Left forelimb (tissue), 1 donor: ENCODE measurements at places on chromosomes 6 and 20.

DNA sequence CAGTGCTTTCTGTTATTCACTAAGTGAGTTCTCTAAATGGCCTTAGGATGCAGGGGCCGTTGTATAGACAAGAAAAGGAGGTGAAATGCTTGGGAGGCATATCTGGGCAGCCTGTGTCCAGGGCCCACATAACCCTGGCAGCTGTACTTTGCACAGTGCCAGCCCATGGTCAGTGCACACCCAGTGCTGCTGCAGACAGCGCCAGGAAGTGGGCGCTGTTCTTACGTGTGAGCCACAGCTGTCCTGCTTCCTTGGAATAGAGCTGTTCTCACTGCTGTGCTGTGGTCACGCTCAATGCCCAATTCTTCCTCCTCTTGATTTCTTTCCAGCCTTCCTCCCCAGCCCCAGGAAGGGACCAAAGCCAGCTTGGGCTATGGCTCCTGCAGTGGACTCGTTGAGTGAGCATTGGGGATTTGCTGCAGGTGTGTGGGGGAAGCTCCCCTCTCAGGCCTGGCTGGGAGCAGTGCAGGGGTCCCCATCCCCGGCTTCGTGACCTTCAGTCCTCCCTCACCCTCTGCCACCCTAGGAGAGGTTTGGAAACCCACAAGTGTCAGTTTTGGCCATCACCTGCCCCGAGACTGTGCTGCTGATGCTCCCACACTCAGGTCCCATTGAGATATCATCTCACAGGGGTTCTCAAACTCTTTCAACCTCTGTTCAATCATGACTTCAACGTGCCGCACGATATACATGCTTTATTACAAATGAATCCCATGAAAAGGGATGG, 246.8 kb upstream of the EXOC2 start:
- no peak for DNase-seq

- DNase-seq = no peak
Observed at GRCh38 chr6:73349311-73349710, 4.8 kb downstream of the DPPA5 start.

- DNase-seq = no peak
Observed at GRCh38 chr6:29739136-29739881, 16.1 kb downstream of the HLA-F start.

- DNase-seq = no peak
Observed at GRCh38 chr6:146884728-146885127, 286.0 kb downstream of the ADGB start.

GRCh38 chr6:93394471-93394870, 24.9 kb downstream of the EPHA7 start:
- DNase-seq = no peak

GRCh38 chr6:112289038-112289566, 34.7 kb upstream of the LAMA4 start:
- DNase-seq = peak; percentile 92

- DNase-seq = no peak
Observed at GRCh38 chr6:30781395-30781742, 37.0 kb upstream of the IER3 start.

DNA sequence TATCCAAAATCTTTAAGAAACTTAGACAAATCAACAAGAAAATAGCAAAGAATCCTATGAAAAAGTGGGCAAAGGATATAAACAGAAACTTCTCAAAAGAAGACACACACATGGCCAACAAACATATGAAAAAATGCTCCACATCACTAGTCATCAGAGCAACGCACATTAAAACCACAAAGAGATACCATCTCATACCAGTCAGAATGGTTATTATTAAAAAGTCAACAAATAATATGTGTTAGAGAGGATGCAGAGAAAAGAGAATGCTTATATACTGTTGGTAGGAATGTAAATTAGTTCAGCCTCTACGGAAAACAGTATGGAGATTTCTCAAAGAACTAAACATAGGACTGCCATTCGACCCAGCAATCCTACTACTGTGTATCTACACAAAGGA, 212.0 kb upstream of the DTNBP1 start:
- no peak for DNase-seq

- DNase-seq = no peak
Observed at GRCh38 chr20:1568163-1568490, 10.6 kb upstream of the SIRPD start.

GRCh38 chr6:33088931-33089620, 13.3 kb downstream of the HLA-DPB1 start:
- DNase-seq = no peak

DNA sequence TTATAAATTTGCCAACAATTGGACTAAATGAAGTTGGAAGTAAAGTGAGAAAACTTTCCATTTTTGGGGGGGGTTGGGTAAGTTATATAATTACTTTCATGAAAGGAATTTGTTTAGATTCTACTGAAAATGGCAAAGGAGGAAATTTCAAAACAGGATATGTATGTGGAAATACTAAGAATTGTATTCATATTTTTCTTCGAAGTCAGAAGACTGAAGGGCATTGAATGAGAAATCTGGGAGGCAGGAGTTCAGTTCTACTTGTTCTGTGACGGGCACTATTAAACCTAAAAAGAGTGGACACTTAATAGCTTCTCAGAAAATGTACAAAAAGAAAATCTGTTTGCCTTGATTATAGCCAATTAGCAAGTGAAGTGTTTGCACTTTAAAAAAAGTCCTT, 114.7 kb downstream of the PRIM2 start:
- DNase-seq = no peak

- DNase-seq = no peak
Observed at GRCh38 chr6:162090734-162091133, 636.8 kb downstream of the PRKN start.

DNA sequence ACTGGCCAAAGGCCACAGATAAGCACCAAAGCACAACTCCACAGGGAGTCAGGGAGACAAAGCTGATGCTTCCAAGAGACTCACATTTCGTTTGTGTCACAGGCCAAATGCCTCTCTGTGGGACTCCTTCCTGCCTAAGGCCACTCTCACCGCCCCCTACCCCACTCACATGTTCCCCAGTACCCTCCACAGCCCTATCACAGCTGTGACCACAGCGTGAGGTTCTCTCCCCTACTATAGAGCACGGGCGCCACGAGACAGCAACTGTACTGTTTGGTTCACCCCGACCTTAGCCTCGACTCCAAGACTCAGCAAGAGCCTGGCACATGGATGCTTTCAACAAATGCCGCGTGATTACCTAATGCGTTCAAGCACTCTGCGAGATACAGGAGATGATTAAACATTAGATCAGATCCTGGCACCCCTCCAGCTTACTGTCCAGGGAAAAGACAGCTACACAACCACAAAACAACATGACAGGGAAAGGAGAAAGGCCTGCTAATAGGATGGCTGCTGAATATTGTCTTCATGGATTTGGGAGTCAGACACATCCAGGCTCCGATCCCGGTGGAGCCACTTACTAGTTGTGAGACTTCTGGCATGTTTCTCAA, 105.5 kb downstream of the AGPAT4 start:
- DNase-seq = no peak

- no peak for DNase-seq
Observed at GRCh38 chr20:58610811-58611210, 40.3 kb upstream of the STX16 start.

DNA sequence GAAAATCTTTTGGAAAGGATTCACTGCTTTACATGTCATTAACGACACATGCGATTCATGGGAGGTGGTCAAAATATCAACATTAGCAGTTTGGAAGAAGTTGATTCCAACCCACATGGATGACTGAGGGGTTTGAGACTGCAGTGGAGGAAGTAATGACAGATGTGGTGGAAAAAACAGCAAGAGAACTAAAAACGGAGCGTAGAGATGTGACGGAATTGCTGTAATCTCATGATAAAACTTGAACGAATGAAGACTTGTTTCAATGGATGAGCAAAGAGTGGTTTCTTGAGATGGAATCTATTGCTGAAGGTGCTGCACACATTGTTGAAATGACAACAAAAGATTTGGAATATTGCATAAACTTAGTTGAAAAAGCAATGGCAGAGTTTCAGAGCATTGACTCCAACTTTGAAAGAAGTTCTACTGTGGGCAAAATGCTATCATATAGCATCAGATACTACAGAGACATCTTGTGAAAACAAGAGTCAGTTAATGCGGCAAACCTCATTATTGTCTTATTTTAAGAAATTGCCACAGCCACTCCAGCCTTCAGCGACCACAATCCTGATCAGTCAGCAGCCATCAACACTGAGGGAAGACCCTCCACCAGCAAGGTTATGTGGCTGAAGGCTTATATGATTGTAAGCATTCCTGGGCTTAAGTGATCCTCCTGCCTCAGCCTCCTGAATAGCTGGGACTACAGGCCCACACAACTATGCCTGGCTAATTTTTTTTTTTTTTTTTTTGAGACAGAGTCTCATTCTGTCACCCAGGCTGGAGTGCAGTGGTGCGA, 19.2 kb downstream of the SRSF3 start:
- DNase-seq = peak; percentile 15

DNA sequence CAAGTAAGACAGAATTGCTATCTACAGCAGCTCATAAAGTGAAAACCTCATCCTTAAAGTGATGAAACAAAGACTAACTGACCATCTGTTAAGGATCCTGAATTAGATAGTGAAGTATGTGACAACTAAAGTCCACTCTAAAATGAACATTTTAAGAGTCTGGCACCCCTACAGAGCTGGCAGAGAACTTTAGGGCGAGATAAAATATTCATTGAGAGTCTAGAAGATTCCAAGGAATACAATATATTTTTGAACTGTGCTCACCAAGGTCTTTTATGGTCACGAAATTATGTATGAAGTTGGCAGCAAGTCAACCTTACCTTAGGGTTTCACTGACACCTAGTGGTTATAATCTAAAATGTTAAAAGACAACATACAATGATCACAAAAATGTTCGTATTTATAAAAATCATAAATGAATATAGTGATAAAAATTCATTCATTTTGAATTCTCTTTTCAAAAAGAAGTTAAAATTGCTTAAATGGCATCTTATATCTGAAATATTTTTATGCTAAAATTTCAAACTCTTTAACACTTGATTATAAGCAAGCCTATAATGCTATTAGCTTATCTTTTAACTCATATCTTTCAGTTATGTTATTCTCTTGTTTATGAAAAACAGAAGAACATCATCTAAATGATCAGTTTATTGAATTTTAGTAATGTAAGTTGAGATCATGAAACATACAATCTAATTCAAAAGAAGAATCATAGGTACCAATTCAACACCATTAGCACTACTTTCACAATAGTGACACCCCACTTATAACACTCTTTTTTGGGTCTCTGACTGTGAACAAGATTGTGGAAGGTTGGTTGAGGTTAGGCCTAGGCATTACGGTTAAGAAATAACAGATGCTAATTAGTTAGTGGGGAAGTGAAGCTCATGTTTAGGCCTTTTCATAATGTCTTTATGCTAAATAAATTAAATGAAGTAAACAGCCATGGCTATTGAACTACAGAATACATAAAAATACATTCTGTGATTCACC, 27.5 kb downstream of the RSPH3 start:
- DNase-seq = no peak

DNA sequence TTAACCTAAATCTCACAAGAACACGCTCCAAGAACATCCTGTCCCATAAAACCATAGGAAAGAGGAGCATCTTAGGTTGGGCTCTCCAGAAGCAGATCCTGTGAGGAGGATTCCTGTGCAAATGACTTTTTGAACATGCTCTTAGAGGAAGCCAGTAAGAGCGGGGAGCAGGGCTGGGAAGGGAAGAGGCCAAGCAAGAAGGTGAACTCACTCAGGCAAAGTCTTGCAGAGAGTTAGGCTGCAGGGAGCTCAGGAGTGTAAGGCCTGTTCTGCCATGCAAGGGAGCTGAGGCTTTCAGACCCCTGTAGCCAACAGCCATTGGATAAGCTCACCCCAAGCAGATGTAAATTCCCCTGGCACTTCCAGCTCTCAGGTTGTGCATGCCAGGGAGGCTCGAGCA, 63.6 kb upstream of the LY86 start:
- DNase-seq = no peak

- peak; percentile 62 for DNase-seq
Observed at GRCh38 chr20:43914311-43915210, at the start of gene TOX2. Gene TOX2 (plus strand): TSS chr20:43914852. CDS start chr20:43914892, 40 bp downstream.

GRCh38 chr20:59316911-59317731, 16.7 kb downstream of the EDN3 start:
- no peak for DNase-seq

DNA sequence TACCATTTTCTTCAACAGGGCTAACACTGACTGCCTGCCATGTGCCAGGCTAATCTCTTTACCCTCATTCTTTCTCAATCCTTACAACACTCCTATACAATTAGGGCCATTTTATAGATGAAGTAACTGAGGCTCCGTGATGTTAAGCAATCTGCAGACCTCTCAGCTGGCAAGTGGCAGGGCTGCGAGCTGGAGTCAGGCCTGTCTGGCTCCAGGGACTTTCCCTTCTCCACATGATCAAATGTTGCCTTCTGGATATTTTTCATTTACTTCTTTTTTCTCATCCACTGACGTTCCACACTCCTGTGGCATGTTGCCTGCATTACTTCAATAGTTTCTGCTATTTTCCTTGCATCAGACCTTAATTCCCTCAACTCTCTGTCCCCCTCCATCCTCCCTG, 55.2 kb upstream of the TAGAP start:
- DNase-seq = no peak

DNA sequence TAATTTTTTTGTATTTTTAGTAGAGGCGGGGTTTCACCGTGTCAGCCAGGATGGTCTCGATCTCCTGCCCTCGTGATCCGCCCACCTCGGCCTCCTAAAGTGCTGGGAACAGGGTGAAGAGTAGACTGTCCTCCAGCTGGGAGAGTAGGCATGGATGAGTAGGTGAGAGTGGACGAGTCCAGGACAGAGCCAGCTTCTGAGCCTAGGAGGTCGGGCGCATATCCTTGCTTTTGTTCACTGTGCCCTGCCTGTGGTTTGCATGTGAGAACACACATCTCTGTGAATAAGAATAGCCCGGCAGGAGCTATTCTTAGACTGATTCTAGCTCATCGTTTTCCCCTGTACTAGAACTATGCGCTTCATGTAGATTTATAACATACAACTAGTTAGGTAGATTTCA, 78.3 kb downstream of the RPP40 start:
- no peak for DNase-seq

DNA sequence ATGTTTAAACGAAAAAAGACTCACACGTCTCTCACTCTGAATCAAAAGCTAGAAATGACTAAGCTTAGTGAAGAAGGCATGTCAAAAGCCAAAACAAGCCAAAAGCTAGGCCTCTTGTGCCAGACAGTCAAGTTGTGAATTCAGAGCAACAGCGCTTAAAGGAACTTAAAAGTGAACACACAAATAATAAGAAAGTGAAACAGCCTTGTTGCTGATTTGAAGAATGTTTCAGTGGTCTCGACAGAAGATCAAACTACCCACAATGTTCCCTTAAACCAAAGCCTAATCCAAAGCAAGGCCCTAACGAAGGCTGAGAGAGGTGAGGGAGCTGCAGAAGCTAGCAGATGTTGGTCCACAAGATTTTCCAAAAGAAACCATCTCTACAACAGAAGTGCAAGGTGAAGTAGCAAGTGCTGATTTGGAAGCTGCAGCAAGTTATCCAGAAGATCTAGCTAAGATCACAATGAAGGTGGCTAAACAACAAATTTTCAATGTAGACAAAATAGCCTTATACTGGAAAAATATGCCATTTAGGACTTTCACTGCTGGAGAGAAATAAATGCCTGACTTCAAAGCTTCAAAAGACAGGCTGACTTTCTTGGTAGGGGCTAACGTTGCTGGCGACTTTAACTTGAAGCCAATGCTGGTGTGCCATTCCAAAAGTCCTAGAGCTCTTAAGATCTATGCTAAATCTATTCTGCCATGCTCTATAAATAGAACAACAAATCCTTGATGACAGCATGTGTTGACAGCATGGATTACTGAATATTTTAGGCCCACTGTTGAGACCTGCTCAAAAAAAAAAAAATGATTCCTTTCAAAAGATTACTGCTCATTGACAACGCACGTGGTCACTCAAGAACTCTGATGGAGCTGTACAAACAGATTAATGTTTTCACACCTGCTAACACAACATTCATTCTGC, 40.3 kb downstream of the SEC63 start:
- no peak for DNase-seq

GRCh38 chr6:119184008-119184648, 105.7 kb upstream of the FAM184A start:
- no peak for DNase-seq
